ENCODE measurements at places on chromosomes 11 and 22.

GRCh38 chr11:103972013-103972412 lies 64.4 kb upstream of the DDI1 start:
- no peak for DNase-seq

DNA sequence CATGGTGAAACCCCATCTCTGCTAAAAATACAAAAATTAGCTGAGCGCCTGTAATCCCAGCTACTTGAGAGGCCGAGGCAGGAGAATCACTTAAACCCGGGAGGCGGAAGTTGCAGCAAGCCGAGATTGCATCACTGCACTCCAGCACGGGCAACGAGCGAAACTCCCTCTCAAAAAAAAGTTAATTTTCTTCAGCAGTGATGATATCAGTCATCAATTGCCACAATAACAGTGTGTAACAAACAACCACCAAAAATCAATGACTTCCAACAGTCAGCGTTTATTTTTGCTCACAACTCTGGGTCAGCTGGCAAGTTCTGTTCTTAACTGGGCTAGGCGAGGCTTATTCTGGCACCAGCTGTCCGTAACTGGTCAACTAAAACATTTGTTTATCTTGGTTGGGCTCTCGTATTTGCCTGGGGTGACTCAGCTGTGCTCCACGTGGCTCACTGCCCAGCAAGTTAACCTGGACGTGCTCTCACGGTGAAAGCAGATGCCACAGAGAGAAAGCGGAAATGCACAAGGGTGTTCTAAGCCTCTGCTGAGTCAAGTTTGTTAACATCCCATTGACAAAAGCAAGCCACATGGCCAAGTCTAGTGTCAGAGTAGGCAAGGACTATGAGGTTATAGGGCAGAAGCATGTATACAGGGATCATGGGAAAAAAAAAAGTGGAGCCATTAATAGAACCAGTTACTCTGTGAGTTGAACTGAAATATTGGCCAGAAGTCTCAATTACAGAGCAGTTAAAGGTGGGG lies 52.1 kb downstream of the LHFPL7 start:
- DNase-seq: no peak

DNA sequence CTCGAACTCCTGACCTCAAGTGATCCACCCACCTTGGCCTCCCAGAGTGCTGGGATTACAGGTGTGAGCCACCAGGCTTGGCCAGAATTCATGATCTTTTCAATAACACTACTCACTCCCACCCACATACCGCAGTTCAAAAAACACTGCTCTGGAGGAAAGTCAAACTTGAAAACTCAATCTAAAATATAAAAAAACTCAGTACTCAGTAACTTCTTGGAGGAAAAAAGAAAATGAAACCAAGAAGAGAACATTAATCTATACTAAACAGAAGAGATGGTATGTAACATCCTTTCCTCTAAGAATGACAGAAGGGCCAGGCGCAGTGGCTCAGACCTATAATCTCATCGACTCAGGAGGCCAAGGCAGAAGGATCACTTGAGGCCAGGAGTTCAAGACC lies 58.3 kb downstream of the MRTFA start:
- DNase-seq: no peak

GRCh38 chr11:60288531-60288930 lies 8.1 kb downstream of the MS4A4A start:
- DNase-seq: no peak

GRCh38 chr11:27350511-27350910 lies 12.5 kb downstream of the CCDC34 start:
- no peak for DNase-seq

GRCh38 chr22:46515208-46516111 lies 22.0 kb downstream of the CELSR1 start:
- DNase-seq: no peak

- no peak for DNase-seq
These were observed 3.0 kb upstream of the GTSE1 start for GRCh38 chr22:46293577-46294260.

- no peak for DNase-seq
These were observed 21.9 kb downstream of the MRPL23 start for GRCh38 chr11:1969035-1969434.

- DNase-seq: no peak
These were observed 164.0 kb downstream of the MN1 start for GRCh38 chr22:27637604-27638003.

DNA sequence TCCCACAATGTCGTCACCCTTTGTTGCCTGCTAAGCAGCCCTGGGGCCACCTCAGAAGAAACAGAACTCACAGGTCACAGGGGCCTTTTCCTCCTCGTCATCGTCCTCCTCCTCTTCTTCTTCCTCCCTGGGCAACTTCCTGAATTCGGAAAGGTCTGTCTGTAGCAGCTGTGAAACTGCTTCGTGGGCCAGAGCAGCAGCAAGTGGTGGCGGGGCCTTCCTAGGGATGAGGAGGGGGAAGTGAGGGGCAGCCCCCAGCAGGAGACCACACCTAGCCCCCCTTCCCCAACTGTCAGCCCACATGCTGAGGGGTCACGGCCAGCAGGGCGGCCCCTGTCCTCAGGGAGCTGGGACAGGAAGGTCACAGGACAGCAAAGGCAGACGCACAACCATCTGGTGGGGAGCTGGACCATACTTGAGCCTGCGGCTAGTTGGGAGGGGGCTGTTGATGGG lies 13.2 kb downstream of the PPM1F start:
- peak; percentile 66 for DNase-seq

- no peak for DNase-seq
These were observed 18.7 kb downstream of the DRICH1 start for GRCh38 chr22:23613193-23613972.

- no peak for DNase-seq
These were observed 117.2 kb downstream of the APIP start for GRCh38 chr11:34798985-34799384.

GRCh38 chr22:50121202-50121740 lies 31.5 kb downstream of the MOV10L1 start:
- DNase-seq: no peak

GRCh38 chr11:80241766-80242165 lies 800.9 kb upstream of the TENM4 start:
- no peak for DNase-seq

DNA sequence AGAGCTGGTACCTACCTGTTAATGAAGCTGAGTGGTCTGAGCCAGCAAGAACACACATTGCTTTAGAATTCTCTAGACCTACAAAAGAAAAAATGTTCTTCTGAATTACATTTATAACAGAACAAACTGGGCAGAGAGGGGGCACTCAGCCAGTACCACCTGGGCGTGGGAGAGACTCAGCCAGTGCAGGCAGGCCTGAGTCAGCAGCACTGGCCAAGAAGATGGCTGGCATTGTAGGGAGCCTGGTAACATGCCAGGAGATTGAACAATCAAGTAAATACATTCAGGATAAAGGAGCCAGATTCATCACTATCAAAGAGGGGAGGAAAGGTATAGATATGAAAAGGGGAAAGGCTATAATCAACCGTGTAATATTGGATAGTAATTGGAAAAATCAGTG lies 19.9 kb downstream of the SERGEF start:
- no peak for DNase-seq

GRCh38 chr22:27133019-27133431 lies 475.6 kb downstream of the MIAT start:
- peak; percentile 23 for DNase-seq

DNA sequence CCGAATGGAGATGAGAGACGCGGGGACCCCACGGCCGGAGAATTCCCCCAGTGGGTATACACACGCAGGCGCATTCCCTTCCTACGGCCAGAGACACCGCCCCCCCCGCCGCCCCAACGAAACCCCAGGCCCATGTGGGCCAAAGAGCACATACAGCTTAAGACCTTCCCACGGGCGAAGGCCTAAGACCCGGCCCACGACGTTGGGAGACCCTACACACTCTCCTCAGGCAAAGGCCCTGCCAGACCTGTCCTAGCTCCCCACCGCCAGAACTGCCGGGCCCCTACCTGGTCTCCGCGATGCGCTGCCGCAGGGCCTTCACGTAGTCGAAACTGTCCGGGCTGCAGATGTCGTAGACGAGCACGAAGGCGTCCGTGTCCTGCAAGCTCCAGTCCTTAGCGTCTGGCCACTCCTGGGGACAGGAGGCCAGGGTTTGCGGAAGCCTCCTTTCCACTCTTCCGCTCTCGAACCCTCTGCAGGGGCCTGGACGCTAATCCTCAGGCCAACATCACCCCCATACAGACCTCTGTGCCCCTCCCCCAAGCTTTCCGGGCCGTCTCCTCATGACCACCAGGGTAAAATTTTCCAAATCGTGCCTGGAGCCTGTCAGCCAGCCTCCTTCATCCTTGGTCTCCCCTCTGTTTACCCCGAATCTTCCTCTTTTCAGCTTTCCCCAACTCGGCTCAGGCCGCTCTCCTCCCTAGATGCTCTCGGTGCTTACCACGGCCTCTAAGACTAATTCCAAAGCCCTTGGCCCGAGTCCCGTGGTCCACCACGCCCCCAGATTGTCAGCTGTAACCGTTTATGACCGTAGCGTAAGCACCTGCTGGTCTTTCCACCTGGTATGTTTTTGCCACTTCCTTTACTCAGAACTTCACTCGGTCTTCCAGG lies 1.7 kb downstream of the RASL10A start:
- no peak for DNase-seq

DNA sequence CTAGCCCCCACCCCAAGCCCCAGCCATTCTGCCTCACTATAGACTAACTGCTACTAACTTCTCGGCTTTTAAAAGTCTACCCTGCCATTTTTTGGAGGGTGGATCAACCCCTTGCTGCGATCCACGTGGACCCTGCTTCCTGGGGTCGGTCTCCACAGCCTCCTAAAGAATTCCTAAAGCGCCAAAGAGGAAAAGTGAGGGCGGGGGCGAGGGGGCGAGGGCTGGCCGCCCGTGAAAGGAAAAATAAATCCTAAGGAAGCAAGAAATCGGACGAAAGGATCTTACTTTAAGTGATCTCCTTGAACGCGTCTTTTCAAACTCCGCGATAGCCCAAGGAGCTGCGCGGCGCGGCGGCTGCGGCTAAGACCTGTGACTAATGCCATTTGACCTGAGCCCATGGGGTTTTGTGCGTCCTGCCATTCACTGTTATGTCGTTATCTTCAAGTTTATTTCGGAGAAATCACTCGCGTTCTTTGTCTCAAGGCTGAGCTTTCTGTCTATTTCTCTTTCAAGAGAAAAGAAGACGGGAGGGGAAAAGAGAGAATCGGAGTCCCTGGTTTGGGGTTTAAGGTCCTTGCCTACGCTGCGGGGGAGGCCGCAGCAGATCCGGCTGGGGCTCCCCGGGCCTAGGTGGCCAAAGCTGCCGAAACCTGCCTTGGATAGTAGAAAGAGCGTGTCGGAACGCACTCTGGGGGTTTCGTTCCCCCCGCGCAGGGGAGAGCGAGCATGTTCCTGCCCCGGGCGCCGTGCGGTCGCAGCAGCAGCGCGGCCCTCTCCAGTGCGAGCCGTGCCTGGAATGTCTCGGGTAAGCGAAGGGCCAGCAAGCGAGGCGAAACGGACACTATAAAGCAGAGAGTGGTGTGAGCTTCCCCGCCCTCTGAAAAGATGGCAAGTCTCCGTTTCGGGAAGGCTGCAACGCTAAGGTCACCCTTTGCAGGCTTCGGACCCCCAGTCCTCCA lies 2.8 kb upstream of the DBX1 start:
- DNase-seq: no peak

DNA sequence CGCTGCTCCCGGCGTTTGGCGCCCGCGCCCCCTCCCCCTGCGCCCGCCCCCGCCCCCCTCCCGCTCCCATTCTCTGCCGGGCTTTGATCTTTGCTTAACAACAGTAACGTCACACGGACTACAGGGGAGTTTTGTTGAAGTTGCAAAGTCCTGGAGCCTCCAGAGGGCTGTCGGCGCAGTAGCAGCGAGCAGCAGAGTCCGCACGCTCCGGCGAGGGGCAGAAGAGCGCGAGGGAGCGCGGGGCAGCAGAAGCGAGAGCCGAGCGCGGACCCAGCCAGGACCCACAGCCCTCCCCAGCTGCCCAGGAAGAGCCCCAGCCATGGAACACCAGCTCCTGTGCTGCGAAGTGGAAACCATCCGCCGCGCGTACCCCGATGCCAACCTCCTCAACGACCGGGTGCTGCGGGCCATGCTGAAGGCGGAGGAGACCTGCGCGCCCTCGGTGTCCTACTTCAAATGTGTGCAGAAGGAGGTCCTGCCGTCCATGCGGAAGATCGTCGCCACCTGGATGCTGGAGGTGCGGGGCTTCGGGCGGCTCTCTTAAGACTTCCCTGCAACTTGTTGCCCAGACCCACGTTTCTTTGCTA lies at the start of gene CCND1:
TSS of gene CCND1 (plus strand) at position 162 of the 587 bp plus-strand sequence. CDS start at position 320, 158 bp downstream.
- DNase-seq: peak; percentile 41

DNA sequence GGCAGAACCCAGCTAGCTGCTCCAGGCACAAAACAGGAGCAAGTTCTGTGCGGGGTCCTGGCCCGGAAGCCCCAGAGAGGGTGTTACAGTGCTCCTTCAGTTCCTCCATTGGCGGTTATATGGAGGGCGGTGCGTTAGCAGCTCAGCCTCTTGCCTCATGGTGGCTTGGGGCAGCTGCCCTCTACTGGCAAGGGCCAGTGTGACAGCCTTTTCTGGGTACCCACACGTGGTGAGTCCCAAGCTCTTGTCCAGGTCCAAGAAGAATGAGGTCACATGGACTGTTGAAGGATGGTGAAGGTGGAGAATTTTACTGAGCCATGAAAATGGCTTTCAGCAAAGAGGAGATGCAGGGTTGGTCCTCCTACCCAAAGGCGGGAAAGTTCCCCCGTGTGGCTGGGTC lies 100.5 kb downstream of the WT1 start:
- no peak for DNase-seq

- DNase-seq: no peak
These were observed 24.9 kb downstream of the SLC43A1 start for GRCh38 chr11:57490456-57491248.

DNA sequence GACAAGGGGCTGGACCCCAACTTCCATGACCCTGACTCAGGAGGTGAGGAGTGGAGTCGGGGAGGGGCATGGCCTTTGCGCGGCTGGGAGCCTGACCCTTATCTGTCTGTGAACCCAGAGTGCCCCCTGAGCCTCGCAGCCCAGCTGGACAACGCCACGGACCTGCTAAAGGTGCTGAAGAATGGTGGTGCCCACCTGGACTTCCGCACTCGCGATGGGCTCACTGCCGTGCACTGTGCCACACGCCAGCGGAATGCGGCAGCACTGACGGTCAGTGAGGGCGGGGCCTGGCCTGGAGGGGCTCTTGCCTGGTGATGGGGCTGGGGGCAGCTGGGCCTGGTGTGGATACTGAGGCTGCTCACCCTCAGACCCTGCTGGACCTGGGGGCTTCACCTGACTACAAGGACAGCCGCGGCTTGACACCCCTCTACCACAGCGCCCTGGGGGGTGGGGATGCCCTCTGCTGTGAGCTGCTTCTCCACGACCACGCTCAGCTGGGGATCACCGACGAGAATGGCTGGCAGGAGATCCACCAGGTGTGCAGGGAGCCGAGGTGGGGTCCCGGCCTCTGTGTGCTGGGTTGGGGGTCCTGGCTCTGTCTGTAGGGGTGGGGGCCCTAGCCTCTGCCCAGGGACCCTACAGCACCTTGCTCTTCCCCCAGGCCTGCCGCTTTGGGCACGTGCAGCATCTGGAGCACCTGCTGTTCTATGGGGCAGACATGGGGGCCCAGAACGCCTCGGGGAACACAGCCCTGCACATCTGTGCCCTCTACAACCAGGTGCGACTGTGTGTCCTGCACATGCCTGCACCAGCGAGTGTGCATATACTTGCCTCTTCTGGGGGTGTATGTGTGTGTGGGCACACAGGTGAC lies 6.3 kb downstream of the SHANK3 start:
- no peak for DNase-seq

GRCh38 chr22:32697331-32697995 lies 104.0 kb upstream of the TIMP3 start:
- DNase-seq: no peak

GRCh38 chr11:14625586-14626205 lies 17.9 kb upstream of the PDE3B start:
- no peak for DNase-seq
